ENCODE measurements at places on chromosomes 5 and 9.

- DNase-seq: no peak
Observed at GRCh38 chr5:135332519-135333150, 66.4 kb downstream of the MACROH2A1 start.

- DNase-seq: no peak
Observed at GRCh38 chr5:148033134-148033533, 30.6 kb upstream of the SPINK5 start.

DNA sequence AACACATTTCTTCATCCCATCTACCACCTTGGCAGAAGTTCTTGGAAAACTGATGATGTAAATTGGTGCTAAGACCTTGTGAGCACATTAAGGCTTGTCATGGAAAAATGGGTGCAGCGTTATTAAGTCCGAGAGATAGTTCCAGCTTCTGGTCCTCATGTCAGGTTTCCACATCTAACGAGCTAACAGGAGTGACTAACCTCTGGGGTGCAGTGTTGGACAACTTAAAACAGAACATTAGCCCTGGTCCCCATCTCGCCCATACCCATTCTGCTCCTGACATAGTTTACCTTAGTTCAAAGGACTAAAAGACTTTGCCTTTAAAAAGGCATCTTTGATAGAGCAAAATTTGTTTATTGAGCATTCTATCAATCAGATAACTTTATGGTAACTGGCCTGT is 128.0 kb downstream of the SLC1A3 start:
- no peak for DNase-seq

DNA sequence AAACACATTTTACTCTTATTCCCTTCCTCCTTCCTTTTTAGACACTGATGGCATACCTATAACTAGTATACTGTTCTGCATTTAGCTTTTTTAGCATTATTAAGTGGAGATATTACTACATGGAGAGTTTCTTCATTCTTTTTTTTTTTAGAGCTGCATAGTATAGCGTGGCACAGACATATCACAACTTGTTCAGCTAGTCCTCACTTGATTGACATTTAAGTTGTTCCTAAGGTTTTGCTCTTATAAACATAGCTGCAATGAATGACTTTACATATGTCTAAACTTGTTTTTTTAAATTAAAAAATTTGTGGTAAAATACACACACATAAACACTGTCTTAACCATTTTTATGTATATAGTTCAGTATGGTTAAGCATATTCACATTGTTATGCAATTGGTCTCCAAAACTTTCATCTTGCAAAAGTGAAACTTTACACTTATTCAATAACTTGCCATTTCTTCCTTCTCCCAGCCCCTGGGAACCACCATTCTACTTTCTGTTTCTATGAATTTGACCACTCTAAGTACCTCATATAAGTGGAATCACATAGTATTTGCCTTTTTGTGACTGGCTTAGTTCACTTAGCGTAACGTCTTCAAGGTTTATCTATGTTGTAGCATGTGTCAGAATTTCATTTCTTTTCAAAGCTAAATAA is 48.7 kb downstream of the ANKDD1B start:
- DNase-seq: no peak

GRCh38 chr5:68217528-68217927 is 2.0 kb downstream of the PIK3R1 start:
- no peak for DNase-seq

GRCh38 chr5:32814141-32814540 is 103.0 kb downstream of the NPR3 start:
- DNase-seq: no peak

- DNase-seq: no peak
Observed at GRCh38 chr9:38257626-38258215, 134.8 kb upstream of the ALDH1B1 start.

- DNase-seq: no peak
Observed at GRCh38 chr9:127451858-127452656, 747 bp downstream of the LRSAM1 start.

DNA sequence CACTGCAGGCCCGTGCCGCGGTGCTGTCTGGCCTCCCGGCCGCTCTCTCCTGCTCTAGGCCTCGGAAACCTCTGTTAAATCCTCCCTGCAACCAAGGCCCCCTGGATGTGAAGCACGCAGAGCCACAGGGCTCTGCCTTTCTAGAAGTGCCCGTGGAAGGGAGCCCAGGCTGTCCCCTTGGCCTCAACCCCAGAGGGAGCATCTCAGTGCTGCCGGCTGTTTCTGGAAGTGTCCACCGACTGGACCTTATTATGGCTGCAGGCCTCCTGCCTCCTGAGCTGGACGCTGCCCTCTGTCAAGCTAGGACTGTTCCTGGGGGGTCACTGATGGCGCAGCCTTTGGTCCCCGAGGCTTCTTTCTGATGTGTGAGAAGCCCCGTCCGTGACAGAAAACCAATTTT is 40.4 kb upstream of the PHYKPL start:
- no peak for DNase-seq

DNA sequence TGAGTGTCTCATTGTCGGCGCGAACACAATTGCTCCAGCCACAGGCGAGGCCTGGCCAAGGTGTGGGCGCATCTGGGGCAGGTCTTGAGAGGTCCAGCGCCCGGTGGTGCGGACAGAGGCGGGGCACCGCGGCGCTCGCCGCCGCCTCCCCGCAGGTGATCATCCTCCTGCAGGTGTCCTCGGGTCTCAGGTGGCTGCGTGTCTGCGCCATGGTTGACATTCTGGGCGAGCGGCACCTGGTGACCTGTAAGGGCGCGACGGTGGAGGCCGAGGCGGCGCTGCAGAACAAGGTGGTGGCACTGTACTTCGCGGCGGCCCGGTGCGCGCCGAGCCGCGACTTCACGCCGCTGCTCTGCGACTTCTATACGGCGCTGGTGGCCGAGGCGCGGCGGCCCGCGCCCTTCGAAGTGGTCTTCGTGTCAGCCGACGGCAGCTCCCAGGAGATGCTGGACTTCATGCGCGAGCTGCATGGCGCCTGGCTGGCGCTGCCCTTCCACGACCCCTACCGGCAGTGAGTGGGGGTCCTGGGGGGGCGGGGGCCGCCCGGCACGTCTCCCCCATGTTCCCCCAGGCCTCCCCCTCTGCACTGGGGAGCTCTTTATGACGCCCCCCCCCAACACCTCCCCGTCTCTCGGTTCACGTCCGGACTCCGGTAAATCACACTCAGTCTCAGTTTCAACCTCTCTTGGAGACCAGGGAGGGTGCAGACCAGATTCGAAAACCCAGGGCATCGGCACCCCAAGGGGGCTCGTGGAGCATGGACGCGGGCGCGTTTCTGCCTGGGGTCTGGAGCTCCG is 446 bp downstream of the NXNL2 start:
- DNase-seq: no peak

DNA sequence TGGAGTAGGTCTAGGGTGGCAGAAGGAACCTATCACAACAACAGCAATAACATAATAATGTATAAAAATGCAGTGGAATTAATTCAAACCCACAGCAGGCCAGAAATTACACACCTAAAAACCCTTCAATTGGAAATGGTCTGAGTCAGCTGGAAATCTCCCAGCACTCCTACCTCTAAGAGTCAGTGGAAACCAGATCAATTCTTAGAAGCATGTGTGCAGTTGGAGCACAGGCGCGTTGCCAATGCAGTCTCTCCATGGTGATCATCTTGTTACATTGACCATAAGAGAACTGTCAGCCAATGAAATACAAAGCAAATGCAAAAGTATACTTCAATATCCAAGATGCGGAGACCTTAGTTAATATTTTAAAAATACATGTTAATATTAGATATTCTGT is 15.1 kb upstream of the CSNK1G3 start:
- DNase-seq: no peak

GRCh38 chr5:72065751-72066255 is 41.5 kb upstream of the MAP1B start:
- DNase-seq: peak; percentile 16

- DNase-seq: no peak
Observed at GRCh38 chr9:121498487-121499176, 1.0 kb downstream of the GGTA1 start.

DNA sequence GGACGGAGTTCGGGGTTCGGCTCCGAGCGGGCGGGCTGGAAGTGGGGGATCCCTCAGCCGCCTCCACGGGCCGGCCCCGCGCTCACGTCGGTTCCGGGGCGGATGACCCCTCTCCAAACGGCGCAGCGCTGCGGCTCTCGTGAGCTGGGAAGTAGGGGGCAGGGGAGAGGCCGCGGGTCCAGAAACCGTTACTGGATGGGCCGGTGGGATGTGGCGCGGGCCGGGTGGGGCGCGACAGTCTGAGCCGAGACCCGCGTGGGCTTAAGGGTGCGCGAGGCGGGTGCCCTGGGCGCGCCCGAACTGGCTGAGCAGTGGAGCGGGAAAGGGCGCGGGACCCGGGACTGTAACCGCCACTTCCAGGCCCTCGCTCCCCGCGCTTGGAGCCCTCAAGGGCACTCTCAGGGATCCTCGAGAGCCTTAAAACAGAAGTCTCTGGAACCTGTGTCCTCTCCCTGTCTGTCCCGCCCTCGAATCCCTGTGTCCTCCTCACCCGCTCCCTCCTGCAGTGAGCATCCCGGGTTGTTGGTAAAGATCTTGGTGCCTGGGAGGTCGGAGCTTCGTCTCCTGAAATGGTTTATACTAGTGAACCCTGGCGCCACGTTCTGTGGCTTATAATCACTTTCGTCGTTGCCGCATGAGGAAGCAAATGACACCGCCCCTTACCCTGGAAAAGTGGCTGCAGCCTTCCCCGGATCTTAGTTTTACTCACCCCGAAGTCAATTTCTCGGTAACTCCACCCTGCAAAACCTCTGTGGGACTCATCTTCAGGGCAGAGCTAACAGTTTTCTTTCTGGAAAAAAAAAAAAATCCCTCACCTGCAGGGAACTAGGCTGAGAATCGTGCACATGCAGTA is 571 bp upstream of the MARCHF11 start:
- no peak for DNase-seq

DNA sequence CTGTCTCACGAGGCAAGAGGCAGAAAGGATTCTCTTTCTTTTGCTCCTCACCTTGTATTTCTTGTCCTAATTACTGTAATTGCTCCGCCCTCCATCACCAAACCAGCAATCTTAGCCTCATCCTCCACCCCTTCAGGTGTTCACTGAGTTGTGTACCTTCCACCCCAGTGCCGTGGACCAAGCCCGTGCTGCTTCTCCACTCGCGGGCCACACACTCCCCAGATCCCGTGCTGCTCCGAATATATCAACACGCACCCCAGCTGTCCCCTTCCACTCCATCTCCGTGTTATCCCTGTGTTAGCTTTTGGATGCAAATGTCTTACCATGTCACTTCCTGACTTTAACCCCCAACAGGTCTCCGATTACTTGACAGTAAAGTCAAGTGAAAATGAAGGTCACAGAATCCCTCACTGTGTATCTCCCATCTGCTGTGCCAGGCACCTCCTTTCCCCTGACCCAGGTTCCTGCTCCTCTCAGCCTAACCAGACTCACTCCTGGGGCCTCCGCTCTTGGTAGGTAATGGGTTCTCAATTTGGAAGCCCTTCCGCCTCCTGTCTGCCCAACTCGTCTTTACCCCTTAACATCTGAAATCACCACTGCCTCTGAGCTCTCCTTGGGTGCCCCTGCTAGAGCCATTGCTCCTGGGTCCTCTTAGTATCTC is 320.2 kb downstream of the MED10 start:
- DNase-seq: no peak

GRCh38 chr9:137477778-137478612 is 18.9 kb upstream of the NSMF start:
- no peak for DNase-seq

DNA sequence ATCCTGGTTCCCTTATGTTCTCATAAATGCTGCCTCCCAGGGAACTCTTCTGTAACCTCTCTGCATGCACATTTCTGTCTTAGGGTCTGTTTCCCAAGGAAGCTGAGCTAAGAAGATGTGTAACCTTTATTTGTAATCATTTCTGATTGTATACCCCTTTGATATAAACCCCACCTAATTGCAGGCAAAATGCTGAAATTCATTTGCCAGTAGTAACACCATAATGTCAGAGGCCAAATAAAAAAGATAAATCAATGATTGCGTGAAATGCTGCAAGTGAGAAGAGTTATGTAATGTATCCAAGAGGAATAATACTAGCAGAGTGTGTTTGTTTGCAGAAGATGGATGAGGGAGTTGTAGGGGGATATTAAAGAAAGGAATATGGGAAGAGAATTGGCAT is 822.6 kb upstream of the GRAMD2B start:
- DNase-seq: no peak

DNA sequence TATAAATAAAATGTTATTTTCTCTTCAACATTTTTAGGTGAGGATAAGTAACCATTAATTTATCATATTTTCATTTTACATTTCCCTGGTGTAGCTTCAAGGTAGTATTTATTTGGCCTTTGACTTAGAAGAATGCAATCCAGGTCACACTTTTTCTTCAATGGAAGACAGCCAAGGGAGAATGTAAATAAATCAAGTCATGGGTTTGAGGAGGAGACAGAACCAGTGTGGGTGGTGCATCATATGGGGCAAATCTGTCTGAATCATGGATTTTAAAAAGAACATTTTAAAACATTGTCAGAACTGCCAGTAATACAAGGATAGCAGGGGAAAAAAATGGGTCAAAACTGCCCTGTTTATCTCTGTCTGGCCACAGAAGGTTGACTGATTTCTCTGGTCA is 229.5 kb downstream of the FAM114A2 start:
- no peak for DNase-seq

- DNase-seq: no peak
Observed at GRCh38 chr5:52041842-52042241, 658.6 kb downstream of the ISL1 start.

DNA sequence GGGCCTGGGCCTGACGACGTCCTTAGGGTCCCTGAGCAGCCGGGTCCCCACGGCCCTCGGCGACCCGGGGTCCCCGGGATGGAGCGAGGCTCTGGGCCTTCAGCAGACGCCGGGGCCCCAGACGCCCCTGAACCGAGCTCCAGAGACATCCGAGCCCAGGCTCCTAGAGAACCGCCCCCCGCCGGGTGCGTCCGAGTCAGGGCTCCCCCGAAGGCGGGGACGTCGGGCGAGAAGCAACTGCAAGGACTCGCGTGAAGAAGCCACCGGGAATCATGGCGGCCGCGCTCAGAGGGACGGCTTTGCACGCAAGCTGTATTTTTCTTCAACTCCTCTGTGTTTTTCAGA is 25.5 kb downstream of the IRX4 start:
- DNase-seq: no peak

- no peak for DNase-seq
Observed at GRCh38 chr9:136773386-136774044, 9.2 kb upstream of the LCN15 start.

DNA sequence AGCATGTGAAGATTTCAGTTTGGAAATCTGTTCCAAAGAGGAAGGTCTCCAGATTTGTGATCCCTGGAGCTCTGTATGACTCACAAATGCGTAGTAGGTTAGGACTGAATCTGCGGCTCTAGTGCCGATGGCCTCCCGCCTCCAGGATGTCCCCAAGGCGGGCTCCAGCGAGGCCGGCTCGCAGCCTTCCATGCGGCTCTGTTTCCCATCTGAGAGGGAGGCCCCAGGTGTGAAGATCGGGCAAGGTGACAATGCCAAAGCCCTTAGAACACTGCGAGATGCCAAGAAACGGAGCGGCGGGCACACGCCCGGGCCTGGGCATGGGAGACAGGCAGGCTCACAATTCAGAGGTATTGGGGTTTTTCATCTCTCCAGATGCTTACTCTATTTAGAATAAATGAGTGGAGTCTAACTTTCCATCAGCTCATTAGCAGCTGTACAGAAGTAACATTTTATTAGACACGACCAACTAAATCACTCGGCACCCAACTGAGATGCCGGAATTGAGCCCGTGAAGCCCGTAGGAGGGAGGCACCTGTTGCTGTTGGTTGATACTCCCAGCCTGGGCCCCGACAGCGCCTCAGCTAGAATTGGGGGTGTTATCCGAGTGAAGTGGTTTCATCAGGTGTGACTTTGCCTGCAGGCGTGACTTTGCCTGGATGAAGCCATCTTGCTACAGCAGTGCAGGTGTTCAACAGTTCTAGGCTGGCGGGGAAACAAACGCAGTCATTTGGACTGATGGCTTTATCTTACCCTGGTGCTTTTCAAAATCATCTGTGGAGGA is 7.4 kb upstream of the MRPS2 start:
- no peak for DNase-seq

GRCh38 chr5:31157720-31158119 is 35.8 kb upstream of the CDH6 start:
- no peak for DNase-seq
